ENCODE measurements at places on chromosomes 16 and 17.

DNA sequence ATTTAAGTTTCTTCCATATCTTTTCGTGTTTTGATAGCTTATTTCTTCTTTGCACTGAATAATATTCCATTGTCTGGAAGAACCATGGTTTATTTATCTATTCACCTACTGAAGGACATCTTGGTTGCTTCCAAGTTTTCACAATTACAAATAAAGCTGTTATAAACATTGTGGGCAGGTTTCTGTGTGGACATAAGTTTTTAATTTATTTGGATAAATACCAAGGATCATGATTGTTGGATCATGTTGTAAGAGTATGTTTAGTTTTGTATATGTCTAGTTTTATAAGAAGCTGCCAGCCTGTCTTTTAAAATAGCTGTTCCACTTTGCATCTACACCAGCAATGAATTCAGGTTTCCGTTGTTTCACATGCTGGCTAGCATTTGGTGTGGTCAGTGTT, 339.4 kb downstream of the CDH11 start:
- DNase-seq: no peak

DNA sequence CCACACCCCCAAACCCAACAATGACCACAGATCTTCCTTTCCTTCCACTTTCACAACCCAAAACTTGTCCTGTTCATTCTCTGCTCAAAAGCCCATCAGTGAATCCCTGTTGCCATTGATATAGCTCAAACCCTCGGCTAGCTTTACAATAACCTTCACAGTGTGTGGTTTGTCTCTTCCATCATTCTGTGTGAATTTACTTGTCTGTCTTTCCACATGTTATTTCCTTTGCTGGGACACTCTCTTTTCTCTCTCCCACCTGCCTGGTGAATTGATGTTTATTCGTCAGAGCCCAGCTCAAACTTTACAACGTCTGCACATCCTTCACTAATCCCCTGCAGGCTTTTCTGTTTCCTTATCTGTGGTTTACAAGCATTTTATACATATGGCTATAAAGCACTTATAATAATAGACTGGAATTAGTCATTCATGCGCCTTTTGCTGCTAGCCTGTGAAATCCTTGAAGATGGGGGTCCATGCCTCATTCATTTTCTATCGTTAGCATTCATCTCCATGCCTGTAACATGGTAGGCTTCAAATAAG, 114.4 kb downstream of the CDH13 start:
- DNase-seq: no peak

DNA sequence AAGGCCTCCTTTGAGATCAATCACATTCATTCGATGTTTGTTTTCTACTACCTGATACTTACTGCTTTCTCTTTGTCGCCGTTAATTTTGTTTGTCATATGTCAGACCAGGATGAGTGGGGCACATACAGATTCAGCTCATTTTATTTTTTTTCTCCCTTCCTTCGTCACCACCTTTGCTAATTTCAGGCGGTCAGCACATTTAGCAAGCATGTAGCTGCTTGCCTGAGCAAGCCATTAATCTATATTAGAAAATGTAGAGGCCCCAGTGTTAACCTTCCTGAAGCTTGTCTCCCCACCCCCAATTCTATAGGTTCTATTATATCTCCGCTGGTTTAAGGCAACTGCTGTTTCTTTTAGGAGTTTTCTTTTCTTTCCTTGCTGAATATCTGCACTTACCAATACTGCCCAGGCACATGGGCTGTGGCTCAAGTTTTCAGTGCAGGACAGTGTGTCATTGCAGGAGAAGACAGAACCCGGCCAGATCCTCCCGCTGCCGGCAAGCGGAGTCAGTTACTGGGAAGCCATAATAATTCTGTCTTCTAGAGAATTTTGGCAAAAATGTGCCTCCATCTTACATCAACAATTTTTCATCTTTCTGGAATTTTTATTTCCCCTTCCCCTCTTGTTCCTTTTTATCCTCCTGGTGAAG, 714.3 kb downstream of the WWOX start:
- DNase-seq: peak; percentile 15

DNA sequence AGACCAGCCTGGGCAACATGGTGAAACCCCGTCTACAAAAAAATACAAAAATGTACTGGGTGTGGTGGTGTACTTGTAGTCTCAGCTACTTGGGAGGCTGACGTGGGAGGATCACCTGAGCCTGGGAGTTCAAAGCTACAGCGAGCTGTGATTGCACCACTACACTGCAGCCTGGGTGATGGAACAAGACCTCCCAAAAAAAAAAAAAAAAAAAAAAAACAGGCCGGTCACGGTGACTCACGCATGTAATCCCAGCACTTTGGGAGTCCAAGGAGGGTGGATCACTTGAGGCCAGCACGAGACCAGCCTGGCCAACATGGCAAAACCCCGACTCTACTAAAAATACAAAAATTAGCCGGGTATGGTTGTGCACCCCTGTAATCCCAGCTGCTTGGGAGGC, 12.7 kb upstream of the APPBP2 start:
- DNase-seq: no peak

DNA sequence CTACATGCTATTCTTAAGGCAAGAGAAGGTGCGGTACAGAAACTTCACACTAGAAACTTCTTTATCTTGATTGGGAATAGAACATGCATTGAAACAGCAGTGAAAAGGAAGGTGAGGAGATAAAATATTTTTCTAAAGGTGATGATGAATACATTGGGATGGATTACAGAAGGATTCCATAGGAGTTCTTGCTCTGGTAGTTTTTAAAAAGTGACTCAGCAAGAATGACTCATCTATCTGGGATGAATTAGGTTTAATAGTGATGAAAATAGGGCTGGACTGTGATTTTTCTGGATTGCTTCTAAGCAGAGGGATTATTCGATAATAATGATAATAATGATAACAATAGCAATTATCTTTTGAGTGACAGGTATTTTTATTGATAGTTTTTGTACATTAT, 65.6 kb upstream of the HS3ST4 start:
- no peak for DNase-seq

GRCh38 chr17:7651665-7652387, 1.1 kb downstream of the ATP1B2 start:
- DNase-seq: peak; percentile 56

DNA sequence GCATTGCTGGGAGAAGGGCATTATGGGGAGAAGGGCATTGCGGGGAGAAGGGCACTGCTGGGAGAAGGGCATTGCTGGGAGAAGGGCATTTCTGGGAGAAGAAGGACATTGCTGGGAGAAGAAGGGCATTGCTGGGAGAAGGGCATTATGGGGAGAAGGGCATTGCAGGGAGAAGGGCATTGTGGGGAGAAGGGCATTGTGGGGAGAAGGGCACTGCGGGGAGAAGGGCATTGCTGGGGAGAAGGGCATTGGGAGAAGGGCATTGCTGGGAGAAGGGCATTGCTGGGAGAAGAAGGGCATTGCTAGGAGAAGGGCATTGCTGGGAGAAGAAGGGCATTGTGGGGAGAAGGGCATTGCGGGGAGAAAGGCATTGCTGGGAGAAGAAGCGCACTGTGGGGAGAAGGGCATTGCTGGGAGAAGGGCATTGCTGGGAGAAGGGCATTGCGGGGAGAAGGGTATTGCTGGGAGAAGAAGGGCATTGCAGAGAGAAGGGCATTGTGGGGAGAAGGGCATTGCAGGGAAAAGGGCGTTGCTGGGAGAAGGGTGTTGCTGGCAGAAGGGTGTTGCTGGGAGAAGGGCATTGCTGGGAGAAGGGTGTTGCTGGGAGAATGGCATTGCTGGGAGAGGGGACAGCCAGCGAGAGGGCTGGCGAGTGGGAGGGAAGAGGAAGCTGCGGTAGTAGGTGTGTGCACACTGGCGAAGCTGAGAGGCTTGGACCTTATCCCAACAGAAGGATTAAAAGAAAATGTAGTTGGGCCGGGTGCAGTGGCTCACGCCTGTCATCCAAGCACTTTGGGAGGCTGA, 4.6 kb upstream of the PYDC1 start:
- no peak for DNase-seq

GRCh38 chr17:31830971-31831858, 27.8 kb downstream of the COPRS start:
- no peak for DNase-seq

DNA sequence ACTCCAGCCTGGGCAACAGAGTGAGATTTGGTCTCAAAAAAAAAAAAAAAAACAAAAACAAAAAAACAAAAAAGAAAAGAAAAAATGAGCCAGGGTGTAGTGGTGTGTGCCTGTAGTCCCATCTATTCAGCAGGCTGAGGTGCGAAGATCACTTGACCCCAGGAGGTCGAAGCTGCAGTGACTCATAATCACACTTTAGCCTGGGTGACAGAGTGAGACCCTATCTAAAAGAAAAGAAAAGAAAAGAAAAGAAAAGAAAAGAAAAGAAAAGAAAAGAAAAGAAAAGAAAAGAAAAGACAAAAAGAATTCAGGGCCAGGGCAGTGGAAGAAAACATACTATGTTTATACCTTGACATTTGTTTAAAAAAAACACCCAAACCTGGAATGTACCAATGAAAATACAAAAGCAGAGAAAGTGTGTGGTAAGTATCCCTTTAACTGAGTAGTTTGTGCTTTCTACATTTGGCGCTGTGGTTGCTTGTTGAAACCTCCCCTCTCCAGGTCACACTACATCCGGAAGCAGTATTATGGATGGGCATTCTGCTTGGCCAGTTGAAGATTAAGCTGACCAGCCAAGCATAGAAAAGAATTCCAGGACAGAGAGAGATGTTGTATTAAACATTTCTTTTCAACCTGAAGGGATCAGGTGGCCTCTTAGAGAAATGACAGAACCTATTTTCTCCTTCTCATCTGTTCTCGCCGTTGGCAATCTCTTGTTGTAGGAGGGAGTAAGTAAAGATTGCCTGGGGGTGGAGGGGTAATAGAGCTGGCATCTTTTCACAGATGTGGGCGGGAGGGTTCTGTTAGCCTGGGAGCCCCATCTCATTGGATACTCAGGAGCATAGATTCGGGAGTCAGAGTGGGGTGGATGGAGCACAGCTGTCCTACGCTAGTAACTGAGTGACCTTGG, 12.1 kb upstream of the PRKCB start:
- no peak for DNase-seq

DNA sequence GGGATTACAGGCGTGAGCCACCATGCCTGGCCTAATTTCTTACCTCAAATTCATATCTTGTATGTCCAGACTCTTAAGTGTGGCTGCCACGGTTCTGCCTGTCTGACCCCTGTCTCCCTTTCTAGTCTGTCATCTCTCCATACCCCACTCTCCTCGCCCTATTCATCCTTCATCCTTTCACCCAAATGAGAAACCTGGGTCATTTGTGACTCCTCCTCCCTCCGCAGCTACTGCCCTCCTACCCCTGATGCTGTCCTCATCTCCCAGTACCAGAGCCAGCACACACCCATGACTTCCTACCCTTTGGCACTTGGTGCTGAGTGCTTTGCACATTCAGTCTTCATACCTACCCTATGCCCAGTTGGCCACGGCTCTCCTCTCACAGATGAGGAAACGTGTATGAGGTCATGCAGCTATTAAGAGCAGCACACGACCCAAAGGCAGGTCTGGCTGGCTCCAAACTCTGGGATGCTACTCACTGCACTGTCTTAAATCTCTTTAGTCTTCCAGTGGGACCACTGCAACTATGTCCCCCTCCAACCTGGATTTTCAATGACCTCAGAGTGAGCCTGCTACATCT, 1.6 kb downstream of the SPATA32 start:
- DNase-seq: no peak

DNA sequence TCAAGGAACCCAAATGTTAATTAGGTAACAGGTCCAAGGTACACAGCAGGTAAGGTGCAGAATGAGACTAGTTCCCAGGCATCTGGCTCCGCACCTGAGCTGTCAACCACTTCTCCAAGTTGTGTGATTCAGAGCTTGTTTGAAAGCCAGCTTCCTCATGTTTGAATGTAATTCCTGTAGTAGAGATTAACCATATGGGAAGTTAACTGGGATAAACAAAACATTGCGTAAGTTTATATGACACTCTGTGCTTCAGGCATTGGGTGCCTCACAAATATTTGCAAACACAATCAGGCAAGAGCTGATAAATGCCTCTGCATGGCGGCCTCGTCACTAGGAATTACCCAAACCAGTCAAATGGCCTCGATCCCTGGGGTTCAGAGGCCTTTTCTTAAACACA, 27.9 kb upstream of the CPHXL start:
- no peak for DNase-seq

DNA sequence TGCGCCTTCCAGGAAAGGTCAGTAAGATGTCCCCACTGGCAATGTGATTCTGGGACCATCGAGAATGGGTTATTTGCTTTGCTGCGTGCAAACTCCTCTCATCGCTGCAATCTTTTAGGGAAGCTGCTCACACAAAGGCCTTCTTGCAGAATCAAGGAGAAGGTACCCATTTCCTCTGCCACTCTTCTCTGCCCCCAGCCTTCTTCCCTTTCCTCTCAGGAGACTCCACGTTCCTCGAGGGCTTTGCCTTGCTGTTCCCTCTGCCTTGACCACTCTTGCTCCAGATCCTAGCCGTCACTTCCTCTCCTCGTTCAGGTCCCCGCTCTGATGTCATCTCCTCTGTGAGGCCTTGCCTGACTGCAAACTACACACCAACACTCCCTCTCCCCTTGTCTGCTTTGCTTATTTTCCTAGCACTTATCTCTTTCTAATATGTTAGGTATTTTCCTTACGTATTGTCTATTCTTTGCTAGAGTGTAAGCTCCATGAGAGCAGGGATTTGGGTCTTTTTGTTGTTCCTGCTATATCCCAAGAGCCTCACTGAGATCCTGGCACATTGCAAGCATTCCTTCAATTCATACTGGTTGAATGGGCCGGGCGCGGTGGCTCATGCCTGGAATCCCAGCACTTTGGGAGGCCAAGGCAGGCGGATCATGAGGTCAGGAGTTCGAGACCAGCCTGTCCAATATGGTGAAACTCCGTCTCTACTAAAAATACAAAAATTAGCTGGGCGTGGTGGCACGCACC, 5.3 kb upstream of the CRK start:
- no peak for DNase-seq

DNA sequence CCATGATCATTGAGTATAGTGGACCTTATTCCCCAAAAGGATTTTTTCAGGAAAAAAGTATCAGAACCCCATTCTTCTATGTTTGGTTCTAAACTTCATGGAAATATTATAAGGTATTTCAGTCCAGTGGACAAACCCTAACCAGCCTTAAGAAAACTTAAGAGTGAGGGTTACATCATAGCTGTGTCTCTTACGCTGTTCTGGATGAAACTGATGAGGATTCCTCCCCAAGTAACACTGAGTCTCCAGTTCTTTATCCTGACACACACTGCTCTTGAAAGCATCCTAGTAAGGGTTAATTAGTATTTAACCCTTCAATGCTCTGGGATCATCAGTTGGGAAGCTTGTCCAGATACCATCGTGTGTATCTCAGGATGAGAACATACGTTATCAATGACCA, 5.0 kb downstream of the LYRM1 start:
- peak; percentile 40 for DNase-seq

- DNase-seq: no peak
Measured at GRCh38 chr17:1347589-1348323, 52.3 kb downstream of the YWHAE start.

DNA sequence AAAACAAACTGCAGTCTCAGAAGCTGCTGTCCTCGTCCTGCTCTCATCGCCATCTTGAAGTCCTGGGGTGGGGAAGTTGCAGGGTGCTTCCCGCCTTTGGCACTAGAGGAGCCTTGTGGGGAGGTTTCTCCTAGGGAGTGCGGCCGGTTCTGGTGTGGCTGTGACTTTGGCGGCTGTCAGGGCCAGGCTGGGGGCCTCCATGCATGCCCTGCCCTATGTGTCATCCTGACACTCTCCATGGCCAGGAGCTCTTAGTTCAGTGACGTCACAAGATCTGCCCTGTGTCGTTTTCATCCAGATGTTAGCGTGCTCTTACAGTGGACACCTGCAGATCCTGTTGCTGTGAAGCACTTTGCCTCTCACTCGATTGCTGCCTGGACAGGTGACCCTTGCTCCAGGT, 49.6 kb downstream of the PLD6 start:
- DNase-seq: no peak

All from umbilical cord (tissue), 2 donors.